ENCODE measurements at places on chromosomes 2 and 18.
A peak's percentile ranks its signal among the peaks of the same experiment; 100 is the strongest.

- DNase-seq: no peak
Observed at GRCh38 chr2:220670511-220670910, 901.6 kb downstream of the EPHA4 start.

- DNase-seq: peak; percentile 21
Observed at GRCh38 chr2:1546023-1546591, 132.8 kb downstream of the TPO start.

- DNase-seq: no peak
Observed at GRCh38 chr2:233829193-233830110, 24.9 kb downstream of the HJURP start.

GRCh38 chr2:121803503-121803902 is 48.1 kb downstream of the TSN start:
- no peak for DNase-seq

DNA sequence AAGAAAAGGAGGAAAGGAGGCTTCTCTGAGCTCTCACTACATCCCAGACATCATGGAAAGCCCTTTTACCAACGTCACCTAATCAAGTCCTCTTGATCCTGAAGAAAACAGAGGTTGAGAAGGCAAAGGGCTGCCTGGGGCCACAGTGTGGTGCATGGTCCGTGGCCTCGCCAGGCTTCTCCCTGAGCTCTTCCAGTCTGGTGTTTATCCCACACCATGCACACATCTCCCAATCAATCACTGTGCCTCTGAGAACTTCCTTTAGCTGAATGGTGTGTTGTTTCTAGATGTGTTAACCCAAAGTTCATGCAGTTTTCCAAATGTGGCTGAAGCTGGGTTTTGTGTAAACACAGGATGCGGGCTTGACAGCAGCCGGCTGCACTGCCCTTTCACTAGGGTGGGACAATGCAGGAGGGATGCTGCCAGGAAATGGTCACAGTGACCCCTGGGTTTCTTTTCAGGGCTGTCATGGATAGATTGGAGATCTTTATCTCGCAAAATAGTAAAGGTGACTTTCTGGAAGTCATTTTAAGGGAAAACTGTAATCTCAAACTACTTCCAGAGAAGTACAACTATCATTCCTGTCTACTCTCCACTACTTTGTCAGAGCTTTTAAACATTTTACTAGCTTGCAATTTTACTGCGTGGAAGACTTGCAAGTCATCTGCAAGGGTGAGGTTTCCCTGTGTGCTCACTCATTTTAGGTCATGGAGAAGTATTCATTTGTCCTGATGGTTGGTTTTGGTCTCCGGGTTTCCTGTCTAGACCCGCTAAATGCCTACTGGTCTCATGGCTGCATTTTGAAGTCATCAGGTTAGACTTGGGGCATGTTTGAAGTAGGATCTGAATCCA is 54.6 kb downstream of the IL1R2 start:
- DNase-seq: no peak

- no peak for DNase-seq
Observed at GRCh38 chr2:200253639-200254038, 52.9 kb upstream of the SPATS2L start.
